ENCODE measurements at places on chromosomes 1 and 21.

GRCh38 chr1:18452550-18452949 is 28.2 kb upstream of the KLHDC7A start:
- DNase-seq = peak; percentile 41

DNA sequence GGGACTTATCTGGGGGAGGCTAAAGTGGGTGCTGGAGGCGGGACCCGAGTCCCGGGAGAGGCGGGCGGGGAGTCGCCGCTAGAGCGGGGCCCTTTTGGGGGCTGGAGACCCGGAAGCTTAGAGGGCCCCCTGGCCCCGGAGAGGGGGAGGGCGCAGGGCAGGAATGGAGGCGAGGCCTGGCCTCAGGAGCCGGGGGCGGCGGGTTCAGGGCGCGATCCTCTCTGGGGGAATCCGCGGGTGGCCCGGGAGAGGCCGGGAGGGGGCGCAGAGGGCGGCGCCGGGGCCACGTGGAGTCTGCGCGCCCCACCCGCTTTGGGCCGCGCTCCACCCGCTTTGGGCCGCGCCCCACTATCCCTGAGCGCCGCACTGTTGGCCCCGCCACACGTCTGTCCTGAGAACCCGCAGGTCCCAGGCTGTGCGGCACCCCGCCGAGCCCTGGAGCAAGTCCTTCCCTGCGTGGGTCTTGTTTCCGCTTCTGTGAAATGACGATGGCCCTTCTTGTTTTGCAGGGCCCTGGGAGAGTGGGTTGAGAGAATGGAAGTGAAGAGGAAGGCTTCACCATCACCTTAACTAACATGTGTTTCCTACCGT is 84.4 kb downstream of the NKAIN1 start:
- DNase-seq = peak; percentile 63

- no peak for DNase-seq
Observed at GRCh38 chr1:180981596-180982387, 40.9 kb downstream of the STX6 start.

DNA sequence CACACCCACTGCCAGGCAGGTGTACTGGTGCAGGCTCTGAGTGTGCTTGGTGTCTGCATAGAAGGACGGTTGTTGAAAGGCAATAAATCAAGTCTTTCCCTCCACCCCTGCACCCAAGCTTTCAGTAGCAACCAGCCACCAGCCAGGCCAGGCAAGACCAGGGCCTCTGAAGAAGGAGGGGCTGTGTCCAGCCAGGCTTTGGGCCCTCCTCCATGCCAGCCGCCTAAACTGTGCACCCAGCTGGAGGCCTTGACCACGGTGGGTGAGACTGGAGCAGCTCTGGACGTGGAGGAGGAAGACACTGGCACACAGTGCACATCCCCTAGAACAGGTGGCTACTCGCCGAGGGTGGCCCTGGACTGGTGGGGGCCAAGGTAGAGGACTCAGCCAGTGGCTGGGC is 4.9 kb downstream of the OLIG2 start:
- DNase-seq = no peak

- DNase-seq = no peak
Observed at GRCh38 chr1:159884296-159884695, 15.7 kb downstream of the CFAP45 start.

DNA sequence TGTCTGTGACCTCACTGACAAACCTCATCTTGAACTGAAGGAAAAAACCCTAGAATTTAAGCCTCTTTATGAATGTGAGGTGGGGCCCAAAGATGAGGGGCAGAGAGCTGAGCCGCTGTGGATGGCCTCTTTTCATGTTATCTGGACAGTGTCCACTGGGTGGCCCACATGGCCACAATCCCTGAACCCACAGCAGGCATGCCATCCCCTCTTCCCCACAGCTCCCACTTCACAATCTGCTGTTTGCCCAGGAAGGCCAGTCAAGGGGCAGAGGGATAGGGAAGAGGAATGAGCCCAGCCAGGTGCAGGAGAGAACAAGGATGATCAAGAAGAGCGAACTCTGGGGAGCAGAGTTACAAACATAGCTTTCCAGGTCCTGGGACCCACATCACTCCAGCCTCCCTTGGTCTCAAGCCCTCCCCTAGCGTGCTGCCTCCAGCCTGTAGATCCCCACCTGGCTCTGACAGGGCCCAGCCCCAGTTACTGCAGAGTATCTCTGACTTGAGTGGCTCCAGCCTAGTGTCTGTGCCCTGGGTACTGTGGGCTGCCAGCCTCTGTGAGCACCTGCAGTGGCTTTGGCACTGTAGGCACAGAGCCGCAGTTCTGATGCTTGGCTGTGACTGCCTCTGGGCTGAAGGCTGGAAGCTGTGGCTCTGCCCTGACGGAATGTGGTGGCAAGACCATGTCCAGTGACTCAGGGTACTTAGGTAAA is 1.9 kb upstream of the SLFNL1 start:
- no peak for DNase-seq

GRCh38 chr1:81142099-81142826 is 658.5 kb upstream of the ADGRL2 start:
- no peak for DNase-seq

DNA sequence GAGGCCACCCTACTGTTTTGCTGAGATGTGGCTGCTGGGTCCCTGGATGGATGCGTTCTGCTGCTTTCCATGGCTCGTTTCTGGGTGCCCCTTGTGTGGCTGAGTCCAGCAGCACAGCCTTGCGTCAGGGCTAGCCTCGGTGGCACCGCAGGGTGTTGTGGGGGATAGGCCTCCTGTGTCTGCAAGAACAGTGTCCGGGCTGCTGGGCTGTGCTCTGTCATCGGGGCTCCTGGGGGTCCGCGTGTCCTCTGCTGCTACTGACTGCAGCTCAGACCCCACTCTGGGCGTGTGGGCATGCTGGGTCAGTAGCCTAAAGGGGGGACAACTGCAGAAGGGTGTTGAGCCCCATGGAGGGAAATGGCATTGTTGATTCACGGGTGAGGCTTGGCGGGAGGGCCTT is 4.9 kb downstream of the RRP1 start:
- DNase-seq = no peak

DNA sequence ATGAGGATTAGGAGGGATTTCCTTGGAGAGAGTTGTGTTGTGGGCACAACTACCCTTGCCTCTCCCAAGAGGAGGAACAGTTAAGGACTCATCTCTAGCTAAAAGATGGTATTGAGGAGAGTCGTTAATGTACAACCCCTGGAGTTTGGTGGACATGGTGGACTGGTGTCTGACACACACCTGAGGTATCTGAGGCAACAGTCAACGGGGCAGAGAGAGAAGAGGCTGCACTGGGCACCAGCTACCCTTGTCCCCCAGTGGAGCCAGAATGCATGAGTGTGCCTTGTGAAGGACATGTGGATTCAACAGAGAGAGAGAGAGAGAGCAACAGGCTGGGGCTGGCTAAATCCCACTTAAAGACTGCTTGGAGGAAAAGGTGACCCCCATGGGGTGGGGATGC is 13.0 kb downstream of the RAB7B start:
- DNase-seq = no peak

- no peak for DNase-seq
Observed at GRCh38 chr1:64539289-64539688, 69.4 kb downstream of the CACHD1 start.

GRCh38 chr1:247500865-247501264 is 35.4 kb downstream of the OR2C3 start:
- DNase-seq = no peak

DNA sequence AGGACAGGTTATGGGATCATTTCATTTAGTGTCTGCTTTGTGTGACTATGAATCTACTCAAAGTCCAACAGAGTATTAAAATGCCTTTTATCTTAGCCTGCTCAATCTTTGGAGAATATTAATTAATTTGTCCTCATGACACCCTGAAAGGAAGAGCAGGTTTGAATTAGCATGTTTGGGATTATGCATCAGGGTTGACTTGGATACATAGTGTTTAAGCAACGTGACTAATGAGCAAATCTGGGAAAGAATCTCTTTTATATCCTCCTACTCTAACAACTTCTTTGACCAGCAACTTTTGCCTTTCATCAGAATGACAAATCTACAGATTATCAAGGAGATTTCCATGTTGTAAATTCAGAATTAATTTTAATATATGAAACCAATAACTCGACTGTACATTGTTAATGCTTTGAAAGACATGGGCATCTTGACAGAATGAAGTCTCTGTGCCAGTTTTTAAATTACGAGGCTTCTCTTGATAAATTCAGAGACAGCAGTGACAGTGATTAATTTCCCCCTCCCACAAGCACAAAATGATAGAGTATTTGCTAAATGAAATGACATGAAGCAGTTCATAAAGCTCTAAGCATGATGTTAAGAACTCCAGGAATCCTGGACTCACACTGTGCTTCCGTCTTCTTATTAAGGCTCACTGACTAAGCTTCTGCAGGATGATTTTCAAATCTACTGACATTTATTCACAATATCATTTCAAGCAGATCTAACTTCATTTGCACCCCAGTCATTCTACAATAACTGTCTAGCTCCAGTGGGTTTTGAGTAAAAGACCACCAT is 156.5 kb downstream of the PCNX2 start:
- DNase-seq = no peak

DNA sequence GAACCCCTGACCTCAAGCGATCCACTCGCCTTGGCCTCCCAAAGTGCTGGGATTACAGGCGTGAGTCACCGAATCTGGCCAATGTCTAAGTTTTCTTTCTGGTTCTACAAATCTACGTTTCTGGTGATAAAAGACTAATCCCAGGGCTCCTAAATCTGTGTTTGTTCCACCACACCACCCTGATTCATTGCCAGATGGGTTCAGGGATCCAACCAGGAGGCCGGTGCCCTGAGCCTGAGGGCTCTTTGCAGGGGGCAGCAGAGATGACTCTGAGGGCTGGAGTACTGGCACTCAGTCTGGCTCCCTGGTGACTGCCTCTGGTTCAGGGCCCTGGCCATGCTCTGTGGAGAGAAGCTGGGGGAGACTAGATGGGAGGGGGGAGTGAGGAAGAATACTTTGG is 10.5 kb upstream of the OPRD1 start:
- DNase-seq = peak; percentile 38

- DNase-seq = no peak
Observed at GRCh38 chr1:159196543-159196942, 8.1 kb upstream of the ACKR1 start.

DNA sequence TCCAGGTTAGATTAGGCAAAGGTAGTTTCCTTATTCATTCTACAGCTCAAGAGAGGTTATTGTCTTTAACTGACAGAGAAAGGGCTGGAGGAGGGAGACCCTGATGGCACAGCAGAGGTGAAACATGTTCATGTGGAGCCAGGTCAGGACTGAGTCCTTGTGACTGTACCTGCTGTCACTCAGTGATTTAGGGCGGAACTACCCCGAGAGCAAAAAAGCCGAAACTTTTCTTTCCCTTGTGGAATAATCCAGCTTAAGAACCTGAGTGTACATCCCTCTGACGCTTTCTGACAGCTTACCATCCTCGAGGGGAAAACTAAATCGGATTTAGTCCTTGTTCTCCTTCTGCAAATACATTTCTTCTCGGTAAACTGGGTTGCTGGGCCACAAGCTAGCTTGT is 273.2 kb downstream of the BACH1 start:
- DNase-seq = no peak

GRCh38 chr1:245245021-245245667 is 90.4 kb downstream of the KIF26B start:
- no peak for DNase-seq

- DNase-seq = peak; percentile 43
Observed at GRCh38 chr1:151593730-151594129, 18.1 kb upstream of the SNX27 start.

GRCh38 chr1:197042676-197043341 is 24.3 kb downstream of the F13B start:
- DNase-seq = no peak

DNA sequence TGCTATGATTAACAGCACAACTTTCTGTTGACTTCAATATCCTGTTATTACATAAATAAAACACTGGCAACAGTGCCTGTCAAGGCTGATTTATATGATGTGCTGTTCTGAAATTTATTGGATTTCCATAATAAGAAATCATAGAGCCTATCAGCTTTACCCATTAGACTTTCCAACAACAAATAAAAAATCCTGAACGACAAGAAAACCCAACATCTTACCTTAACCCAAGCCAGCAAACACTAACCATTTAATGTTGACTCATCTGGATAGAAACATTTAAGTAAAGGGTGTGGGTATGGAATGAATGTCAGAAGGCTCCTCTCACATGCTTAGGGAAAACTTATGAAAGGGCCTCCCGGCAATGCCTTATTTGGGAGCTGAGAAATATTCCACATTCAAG is 165.1 kb downstream of the SLC45A1 start:
- DNase-seq = no peak

GRCh38 chr1:171754353-171754705 is 12.5 kb upstream of the VAMP4 start:
- no peak for DNase-seq

DNA sequence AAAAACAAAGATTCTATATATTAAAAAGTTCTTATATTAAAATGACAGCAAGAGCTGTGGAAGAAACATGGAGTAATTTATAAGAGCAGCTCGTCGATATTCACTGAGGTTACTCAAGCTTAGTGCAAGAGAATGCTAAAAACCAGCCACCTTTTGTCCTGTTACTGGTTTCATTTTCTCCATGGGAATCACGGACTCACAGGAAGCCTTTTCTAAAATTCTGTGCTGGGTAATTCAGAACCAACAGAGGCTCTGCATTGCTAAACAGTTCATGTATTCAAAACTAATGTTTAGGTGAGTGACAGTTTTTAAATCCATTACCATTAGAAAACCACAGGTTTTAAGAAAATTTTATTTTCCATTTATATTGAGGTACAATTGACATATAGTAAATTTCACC is 147.8 kb upstream of the MAP1LC3C start:
- DNase-seq = no peak

DNA sequence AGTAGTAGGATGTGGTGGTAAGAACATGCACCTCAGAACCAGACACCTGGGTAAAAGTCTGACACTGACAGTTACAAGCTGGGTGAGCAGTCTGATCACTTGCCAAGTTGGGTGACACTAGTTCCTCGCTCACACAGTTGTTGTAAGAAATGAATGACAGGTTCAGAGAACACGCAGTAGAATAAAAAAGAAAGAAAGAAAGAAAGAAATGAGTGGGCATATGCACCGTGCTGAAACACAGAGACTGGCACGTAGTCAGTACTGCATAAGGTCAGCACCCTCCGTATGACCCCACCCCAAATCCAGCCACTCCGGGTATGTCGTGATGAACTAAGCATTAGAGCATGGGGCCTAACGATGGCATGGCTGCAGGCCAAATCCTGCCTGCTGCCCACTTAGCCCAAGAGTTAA is 90.6 kb downstream of the GLUL start:
- no peak for DNase-seq

DNA sequence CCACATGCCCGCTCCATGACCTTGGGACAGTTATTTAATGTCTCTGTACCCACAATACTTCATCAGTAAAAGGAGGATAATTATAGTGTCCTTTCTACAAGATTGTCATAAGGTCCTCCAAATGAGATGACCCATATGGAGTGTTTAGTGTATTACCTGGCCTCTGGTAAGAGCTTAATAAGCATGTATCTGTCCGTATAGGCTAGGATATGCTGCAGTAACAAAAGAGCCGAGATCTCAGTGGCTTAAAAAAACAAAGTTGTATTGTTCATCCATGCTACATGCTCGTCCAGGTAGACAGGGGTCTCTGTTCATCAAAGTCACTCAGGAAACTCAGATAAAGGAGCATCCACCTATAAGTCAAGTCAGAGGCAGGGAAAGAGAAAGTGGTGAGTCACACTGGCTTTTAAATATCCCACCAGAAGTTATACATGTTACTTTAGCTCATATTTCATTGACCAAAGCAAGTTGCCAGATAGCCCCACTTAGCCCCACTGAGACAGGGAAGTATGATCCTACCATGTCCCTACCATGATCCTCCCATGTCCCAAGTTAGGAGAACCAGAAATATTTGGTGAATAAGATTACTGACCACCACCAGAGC is 53.0 kb upstream of the KAZN start:
- DNase-seq = no peak

GRCh38 chr1:65469889-65470340 is 49.4 kb downstream of the LEPR start:
- DNase-seq = no peak

- no peak for DNase-seq
Observed at GRCh38 chr1:45979074-45979777, 153.2 kb downstream of the PIK3R3 start.
